Type B pancreatic cell (in vitro differentiated cells): ENCODE measurements at places on chromosomes 16 and 17. TPM values are rescaled to one million over a fixed set of nuclear protein-coding genes. Genes with fewer than 3 reads are reported as not detected.

Gene ENPP7
- total RNA-seq: 5.3 and 20.5 TPM in 2 replicates

- H3K4me3 ChIP-seq: no peak overlapping the region
- no peak for DNase-seq
- H3K4me1 ChIP-seq: peaks cover 23% of the 10 kb centered on the region
- H3K27me3 ChIP-seq: peaks cover 11% of the 10 kb centered on the region
- H3K27ac ChIP-seq: no peak overlapping the region
Measured at GRCh38 chr17:82331345-82331939, 2.1 kb downstream of the SECTM1 start.

GRCh38 chr16:50172195-50172922, 19.3 kb downstream of the TENT4B start:
- H3K27me3 ChIP-seq: no peaks in the 10 kb centered on the region
- no peak overlapping the region for H3K27ac ChIP-seq
- no peak overlapping the region for H3K4me3 ChIP-seq
- peaks cover 17% of the 10 kb centered on the region for H3K4me1 ChIP-seq

Gene NUPR1
- total RNA-seq: 1.2 and 4.8 TPM in 2 replicates

DNA sequence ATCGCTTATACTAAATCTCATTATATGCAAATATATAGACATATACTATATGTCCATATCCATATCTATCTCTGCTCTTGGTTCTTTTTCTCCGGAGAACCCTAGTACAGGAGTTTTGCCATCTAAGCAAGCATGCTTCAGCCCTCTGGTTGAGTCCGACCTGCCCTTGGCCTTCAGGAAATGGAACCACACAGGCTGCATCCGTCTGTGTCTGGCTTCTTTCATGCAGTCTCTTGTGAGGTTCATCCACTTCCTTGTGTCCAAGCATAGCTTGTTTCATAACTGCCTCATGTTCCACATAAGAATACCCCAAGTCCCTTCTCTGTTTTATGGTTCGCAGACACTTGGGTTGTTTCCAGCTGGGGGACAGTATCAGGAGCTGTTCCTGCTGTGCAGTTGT, 16.8 kb downstream of the SNX20 start:
- no peaks in the 10 kb centered on the region for H3K36me3 ChIP-seq
- peaks cover 22% of the 10 kb centered on the region for H3K4me1 ChIP-seq
- no peak overlapping the region for H3K27ac ChIP-seq
- H3K27me3 ChIP-seq: no peaks in the 10 kb centered on the region
- H3K4me3 ChIP-seq: no peak overlapping the region

DNA sequence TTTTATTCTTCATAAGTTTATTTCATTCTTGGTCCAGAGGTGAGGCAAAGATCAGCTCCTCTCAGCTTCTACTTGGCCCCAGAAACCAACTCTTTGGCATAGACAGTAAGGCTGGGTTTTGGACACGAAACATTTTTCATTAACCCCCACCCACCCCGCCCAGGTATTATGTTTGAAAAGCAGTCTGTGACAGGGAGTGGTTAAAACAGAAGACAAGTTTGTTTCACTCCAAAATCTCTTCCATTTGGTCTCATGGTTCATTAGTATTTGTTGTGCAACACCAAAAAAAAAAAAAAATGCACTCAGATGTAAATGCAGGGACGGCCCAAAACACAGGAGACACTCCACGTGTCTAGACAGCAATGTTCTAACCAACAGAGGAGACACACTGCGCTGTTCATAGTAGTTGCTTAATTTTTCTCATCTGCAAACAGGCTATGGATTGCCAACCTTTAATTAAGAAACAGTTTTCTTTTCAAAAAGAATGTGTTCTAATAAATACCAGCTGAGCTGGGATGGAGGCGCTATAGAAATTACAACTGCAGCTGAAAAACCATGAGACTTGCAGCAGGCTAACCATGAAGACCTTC, 39.8 kb upstream of the MMP2 start:
- peaks cover 7% of the 10 kb centered on the region for H3K4me1 ChIP-seq
- no peak overlapping the region for H3K4me3 ChIP-seq
- no peak overlapping the region for H3K27ac ChIP-seq
- no peak for DNase-seq
- no peaks in the 10 kb centered on the region for H3K36me3 ChIP-seq

DNA sequence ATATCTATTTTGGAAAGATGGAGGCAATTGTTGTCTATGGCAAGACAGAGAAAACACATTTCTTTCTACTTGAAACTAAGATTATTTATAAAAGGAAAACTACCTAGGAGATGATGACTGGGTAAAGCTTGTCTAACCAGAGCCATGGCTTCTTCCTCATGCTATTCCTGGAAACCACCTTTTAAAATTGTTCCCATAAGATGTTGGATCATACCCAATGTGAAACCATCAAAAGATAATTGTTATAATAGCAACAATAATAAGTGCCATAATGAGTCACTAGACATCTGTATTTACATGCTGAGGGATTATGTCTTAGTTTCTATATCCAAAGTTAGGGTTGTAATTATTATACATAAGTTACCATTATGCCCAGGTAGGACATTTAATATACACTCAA, 428.4 kb downstream of the KCNJ2 start:
- H3K36me3 ChIP-seq: no peaks in the 10 kb centered on the region
- no peak overlapping the region for H3K4me3 ChIP-seq
- H3K4me1 ChIP-seq: no peaks in the 10 kb centered on the region
- no peaks in the 10 kb centered on the region for H3K27me3 ChIP-seq
- no peak overlapping the region for H3K27ac ChIP-seq
- DNase-seq: no peak
